AG10803 (cell line): ENCODE measurements at places on chromosomes 6 and 20.

DNA sequence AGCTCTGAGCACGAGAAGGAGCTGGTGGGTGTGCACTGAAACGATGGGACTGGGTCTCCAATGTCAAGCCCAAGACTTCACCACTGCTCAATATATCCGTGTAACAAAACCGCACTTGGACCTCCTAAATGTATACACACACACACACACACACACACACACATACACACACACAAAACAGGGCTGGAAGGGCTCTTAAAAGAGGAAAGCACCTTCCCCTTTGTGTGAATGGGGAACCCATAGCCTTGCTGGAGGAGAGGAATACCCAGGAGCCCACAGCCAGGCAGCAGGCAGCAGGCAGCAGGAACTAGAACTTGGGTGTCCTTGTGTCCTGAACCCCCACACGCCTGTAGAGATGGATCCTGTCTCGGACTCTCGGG, 29.8 kb downstream of the TGM2 start:
- no peak for DNase-seq

DNA sequence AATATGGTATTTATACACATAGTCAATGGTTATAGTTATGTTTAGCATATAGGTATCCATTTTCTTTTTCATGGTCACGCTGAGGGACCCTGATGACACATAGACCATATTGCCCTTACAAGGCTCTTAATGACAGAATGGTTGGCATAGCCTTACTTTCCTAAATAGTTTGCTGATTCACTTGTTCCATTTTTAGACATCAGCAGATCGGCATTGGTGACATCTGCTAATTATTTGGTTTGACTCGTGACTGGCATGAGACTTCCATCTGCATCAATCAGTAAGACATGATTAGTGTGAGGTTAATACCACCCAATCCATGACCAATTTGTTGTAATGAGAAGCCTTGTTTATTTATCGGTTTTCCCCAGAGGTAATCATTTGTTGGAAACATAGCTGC, 309.7 kb downstream of the ALDH8A1 start:
- no peak for DNase-seq

DNA sequence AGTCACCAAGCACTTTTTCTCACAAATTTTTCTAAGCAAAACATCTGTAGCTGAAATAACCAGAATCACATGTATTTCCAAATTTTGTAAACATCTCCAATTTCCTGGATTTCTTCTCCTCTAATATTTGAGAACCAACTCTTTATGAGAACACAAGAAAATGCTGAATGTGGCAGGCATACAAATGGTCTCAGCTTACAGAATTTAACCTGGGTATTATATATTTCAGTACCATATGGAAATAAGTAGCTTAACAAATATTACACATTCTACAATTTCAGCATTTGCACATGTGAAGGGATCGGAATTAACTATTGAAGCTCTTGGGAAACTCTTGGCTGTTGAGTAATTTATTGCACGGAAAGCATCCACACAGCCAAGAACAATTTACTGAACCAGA, 92.5 kb downstream of the TBXT start:
- DNase-seq = peak; percentile 47

GRCh38 chr6:40194447-40195170, 260.3 kb upstream of the MOCS1 start:
- no peak for DNase-seq

DNA sequence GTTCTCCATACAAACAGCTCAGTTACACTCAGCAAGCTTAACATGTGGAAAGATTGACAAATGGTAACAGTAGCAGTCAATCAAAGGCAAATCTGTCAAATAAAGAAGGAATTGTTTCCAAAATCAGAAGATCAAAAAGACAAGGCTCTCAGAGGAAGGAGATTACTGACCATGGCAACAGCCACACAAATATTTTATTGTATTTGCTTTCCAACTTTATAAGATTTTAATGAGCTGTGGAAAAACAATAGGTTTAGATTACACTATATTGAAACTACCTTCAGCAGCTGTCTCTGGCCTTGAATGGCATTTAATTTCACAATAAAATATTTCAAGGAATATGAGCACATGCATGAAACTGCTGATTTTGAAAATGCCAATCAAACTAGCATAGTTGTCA, 1143.9 kb upstream of the GJE1 start:
- peak; percentile 36 for DNase-seq

- DNase-seq = no peak
These were observed 666.7 kb upstream of the AGPAT4 start for GRCh38 chr6:161940519-161940918.

GRCh38 chr6:145761584-145761983, 26.3 kb upstream of the EPM2A start:
- DNase-seq = no peak

DNA sequence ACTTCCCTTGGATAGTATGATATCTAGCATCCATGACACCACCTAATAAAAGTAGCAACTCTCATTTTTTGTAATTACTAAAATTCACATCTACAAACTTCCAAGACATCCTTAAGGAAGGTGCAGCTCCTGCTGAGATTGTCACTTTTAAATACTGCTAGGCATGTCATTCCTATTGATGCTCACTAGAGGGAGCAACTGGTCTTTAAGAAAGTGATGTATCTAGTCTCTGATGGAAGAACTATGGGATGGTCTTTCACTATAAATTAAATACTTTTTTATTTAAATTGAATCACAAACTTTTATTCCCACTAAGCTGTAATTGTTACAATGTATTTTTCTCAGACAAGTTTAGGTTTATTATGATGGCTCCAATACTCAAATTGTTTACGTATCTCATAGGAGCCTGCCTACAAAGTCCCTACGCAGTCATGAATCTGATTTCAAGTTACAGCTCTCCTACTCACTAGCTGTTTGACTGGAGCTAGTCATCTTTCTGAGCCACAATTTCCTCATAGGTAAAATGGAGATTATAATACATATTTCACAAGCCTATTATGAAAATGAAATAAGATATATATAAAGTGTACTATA, 8.1 kb upstream of the TSPYL1 start:
- DNase-seq = peak; percentile 64

DNA sequence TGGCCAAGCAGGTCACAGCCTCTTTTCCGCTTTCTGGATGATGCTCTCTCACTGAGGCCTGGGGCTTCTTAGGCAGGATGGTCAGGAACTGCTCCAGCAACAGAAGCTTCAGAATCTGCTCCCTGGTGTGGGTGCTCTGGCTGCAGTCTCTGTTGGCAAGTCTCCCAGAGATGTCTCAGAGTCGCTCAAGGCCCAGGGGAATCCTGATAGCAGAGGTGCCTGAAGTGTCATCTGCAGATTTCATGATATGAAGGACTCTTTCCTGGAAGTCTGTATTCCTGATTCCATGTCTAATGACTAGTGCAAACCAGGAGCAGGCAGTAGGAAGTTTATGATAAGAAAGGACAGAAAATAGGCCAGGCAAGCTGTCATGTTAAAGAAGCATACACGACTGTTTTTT, 20.3 kb downstream of the ZSCAN31 start:
- no peak for DNase-seq

- peak; percentile 47 for DNase-seq
These were observed 385.7 kb downstream of the GRIK2 start for GRCh38 chr6:101779051-101779844.

GRCh38 chr6:39929733-39930461, 4.4 kb downstream of the MOCS1 start:
- DNase-seq = peak; percentile 60

- no peak for DNase-seq
These were observed 20.9 kb downstream of the FARS2 start for GRCh38 chr6:5282191-5282623.

GRCh38 chr6:104591573-104592334, 268.0 kb downstream of the HACE1 start:
- peak; percentile 13 for DNase-seq

DNA sequence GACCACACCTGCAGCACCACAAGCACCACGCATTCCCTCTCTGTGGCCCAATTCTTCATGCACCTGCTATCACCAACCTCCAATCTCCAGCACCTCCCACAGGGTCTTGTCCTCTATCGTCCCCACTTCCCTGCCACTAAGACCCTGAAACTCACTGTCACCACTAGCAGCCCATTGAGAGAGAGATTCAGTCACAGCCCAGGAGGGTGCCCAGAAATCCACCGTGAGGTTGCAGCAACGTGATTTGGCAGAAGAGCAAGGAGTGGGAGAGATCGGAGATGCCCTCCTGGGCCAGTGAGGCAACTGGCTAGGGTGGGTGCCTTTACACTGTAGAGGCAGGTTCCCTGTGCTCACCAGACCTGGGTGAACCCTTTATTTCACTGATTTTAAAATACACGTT, 90.1 kb downstream of the ANKRD60 start:
- DNase-seq = no peak

GRCh38 chr6:162736961-162737360, 9.2 kb downstream of the PACRG start:
- no peak for DNase-seq

GRCh38 chr6:162385980-162386379, 341.6 kb downstream of the PRKN start:
- peak; percentile 4 for DNase-seq

- no peak for DNase-seq
These were observed 15.8 kb upstream of the SIRPG start for GRCh38 chr20:1673424-1673823.

DNA sequence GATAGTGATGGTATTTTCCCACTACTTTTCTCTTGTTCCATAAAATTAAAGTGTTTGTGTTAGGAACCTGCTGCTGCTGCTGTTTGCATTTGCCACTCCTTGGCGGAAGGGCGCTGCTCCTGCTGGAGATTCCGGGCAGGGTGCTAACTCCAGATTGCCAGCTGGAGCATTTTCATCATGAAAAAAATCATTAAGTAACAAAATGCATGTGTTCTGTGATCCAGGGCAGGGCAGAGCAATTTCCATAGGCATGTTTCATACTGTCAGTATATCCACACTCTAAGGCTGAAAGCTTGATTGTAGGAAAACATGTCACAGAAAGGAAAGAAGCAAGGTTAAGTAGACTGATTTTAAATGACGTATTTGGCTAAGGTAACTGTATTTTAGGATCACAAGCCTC, 24.0 kb downstream of the PBOV1 start:
- DNase-seq = no peak

DNA sequence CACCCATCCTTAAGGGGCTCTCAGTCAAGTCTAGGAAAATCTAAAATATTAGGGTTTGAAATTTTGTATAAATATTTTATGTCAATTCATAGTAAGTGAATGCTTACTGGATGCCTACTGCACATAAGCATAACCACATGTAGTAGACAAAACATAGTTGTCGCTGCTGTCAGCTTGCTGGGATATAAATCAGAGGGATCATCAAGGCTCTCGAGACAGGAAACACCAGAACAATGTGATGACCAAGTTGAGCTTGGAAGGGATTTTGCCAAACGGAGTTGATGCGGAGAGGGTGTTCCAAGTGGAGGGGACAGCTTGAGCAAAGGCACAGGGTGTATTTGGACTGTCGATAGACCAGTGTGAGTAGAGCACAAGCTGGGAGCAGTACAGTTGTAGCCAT, 105.8 kb upstream of the SUPT3H start:
- DNase-seq = peak; percentile 84

GRCh38 chr6:107894809-107895396, 63.1 kb downstream of the SEC63 start:
- peak; percentile 1 for DNase-seq

DNA sequence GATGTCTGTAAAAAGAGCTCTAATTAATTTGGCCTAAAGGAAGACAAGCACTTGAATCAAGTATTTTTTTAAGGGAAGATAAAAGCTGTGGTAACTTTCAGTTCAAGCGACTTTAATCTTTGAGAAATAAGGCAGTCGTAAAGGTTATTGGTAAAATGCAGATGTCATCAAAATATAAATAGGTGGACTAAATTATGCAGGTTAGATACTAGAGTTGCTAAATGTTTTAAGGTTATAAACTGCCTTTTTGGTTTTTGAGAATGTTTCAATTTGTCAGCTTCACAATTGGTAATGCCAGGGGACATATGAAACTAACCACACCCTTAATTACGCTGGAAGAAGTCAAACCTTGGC, 159.5 kb upstream of the OLIG3 start:
- no peak for DNase-seq

DNA sequence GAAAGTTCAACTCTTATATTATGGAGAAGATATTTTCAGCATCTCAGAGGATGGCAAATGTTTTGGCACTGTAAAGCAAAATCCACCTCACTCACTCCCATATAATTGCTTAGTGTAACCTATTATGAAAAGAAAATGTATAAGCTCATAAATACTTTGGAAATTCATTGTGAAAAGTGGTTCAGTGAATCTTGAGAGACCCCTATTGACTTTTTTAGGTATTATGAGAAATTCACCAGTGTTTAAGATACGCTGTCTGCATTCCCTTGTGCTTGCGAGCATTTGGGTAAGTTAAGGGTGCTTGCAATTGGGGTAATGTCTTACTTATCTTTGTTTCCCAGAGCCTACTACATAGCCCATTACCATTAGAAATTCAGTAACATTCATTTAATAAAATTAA, 66.3 kb upstream of the BMP5 start:
- DNase-seq = no peak

DNA sequence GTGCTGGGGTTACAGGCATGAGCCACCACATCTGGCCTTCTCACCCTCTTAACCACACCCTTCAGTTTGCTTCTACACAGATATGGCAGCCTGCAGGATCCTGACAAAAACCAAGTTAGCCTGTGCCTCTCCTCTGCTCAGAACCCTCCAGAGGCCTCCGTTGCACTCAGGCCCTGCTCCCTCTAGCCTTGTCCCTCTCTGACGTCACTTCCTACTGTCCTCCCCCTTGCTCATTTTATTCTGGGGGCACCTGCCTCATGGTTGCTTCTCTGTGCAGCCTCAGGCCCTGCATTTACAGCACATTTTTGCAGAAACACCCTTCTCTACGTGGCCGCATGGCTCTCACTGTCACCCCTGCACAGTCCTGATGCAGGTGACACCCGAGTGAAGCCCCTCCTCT, 105.6 kb downstream of the CDC5L start:
- DNase-seq = no peak

GRCh38 chr20:23995905-23996666, 7.5 kb upstream of the GGTLC1 start:
- peak; percentile 31 for DNase-seq

- DNase-seq = no peak
These were observed 23.4 kb upstream of the PTGIS start for GRCh38 chr20:49591217-49591865.

- no peak for DNase-seq
These were observed 265.8 kb upstream of the PLCB4 start for GRCh38 chr20:8803065-8803464.

DNA sequence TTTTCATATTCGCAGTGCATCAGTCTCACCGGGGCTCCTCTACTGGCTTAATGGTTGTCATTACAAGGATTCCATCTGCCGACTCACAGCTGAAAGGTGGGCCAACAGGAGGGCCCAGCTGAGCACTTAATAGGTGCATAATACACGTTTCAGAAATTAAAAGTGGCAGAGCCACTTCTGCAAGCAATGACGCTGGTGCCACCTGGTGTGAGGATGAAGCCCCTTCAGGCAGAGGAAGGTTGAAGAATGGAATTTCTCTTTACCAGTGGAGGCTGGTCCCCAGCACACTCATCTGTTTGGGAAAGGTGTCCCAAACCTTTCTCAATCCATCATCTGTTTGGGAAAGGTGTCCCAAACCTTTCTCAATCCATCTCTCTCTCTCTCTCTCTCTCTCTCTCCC, 8.2 kb upstream of the STMND1 start:
- DNase-seq = no peak

DNA sequence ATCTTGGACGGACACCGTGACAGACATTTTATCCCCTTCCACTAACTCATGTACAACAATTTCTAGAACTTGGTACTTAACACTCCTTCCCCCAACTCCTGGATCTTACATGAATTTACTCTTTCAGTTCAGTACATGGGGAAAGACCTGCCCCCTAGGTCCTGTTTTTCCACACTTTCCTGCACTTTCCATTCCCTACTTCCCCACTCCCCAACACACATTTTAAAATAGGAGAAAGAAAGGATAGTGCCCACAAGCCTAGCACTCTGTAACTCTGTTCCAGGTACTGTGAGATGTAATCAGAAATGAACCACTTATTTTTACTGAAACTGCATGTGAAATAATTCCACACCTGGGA, 1.3 kb downstream of the ADGRG6 start:
- no peak for DNase-seq
